Stimulated activated memory B cell treated with anti-CD40 and anti-IgM and Interleukin-4, amounts not matched to agents 10 μg/mL and 1 μg/mL and 100 μg/mL, for 72 hours (primary cell): ENCODE measurements at places on chromosomes 1 and 21.

- ATAC-seq = no peak
Measured at GRCh38 chr1:113040041-113040440, 33.0 kb upstream of the LRIG2 start.

DNA sequence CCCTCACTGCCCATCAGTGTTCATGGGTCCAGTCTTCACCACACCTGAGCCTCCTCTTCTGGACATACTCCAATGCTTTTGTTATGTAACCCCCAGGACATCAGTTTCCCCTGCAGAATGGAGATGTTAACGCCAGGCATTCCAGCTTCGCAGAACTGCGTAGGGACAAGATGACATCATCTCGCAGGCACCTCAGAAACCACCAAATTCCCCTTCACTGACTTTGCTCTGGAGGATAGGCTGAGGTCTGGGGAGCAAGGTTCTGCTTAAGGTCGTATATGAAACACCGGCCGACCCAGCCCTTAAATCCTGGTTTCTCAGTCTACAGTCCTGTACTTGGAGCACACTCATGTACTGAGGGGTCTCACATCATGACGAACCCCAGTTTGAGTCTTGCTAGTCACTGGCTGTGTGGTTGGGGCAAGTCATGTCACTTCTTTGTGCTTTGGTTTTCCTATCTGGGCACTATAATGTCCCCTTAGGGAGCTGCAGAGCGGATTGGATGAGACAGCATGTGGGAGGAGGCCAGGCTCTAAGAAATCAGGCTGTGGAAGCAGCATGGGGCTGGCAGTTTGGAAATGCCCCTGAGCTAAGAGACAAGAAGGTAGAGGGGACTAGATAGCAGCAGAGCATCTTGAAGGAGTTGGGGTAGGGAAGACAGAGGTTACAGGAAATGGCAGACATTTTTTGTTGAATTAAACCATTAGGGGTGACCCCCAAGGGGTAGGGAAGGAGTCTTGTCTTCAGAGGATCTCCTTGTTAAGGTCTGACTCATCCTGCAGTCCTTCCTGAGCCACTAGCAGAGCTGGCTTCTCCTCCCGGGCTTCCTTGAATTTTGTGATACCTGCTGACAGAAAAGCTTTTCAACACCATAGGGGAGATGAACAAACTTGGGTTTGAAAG is 138.3 kb downstream of the FOXD2 start:
- ATAC-seq = no peak

GRCh38 chr1:159934136-159935039 is 9.1 kb upstream of the TAGLN2 start:
- ATAC-seq = no peak

DNA sequence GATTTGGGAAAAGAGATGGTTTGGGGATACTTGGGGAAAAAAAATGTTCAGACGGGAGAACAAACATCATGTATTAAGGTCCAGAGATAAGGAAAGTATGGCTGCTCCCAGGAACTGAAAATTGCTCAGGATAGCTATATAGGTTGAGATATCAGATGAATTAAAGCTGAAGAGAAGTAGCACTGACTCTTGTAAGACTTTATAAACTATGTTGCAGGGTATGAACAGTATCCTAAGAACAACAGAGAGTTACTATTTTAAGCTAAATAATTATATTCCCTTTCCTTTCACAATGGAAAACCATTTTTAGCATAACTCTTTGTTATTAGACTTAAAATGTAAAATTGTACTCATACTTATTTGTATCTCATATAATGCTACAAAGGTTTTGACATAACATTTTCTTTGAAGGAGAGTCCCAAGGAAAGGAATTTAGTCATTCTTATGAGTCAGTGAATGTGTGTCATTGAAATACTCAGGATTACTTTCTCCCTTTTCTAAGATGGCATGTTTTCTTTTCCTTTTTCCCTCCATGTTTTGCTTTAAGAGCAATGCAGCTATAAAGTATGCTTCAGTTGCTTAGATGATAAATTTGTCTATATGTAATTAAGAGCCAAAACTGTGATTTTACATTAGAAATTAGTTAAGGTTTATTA is 139.4 kb upstream of the KIAA1614 start:
- no peak for ATAC-seq

DNA sequence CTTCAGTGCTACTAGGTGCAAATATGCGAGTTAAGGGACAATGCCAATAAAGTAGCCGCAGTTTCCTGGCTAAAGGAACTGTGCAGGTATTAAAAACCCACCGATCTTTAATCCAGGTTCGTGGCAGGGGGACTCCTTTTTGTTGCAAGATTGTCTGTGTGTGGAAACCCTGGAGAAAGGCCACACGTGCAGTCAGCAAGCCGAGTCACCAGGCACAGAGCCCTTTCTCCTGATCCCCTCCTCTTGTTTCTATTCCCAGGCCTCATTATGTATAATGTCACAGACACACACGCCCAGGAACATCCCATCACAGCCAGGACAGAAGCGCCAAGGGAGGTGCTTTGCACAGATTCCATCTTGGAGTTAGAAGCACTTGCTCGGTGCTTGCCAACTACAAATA is 528.9 kb downstream of the KIF26B start:
- ATAC-seq = no peak

- ATAC-seq = no peak
Measured at GRCh38 chr1:53631622-53632310, 107.2 kb downstream of the GLIS1 start.

- ATAC-seq = no peak
Measured at GRCh38 chr1:23470282-23471070, 13.5 kb downstream of the ASAP3 start.

DNA sequence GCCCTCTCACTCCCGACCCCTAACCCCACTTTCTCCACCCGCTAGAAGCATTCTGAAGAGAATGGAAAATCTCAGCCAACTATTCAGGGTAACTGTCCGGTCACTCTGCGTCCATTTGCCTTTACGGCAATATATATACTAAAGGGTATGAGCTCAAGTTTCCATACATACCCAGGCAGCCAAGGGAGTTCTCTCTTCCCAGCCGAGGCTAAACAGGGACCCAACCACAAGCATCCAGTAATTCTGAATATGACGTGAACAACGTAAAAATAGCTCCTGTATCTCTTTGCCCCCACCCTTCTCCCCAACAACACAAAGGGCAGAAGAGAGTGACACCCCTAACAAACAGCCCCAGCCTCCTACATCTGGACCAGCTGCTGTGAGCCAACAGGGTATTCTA is 67.7 kb downstream of the SSBP3 start:
- no peak for ATAC-seq

GRCh38 chr1:109433322-109433721 is 7.1 kb upstream of the PSMA5 start:
- ATAC-seq = no peak

- ATAC-seq = peak; percentile 40
Measured at GRCh38 chr1:183218971-183219615, 33.0 kb downstream of the LAMC2 start.

GRCh38 chr1:41642922-41643821 is 158.7 kb upstream of the EDN2 start:
- ATAC-seq = no peak

- ATAC-seq = no peak
Measured at GRCh38 chr1:56345831-56346230, 233.5 kb downstream of the PLPP3 start.
